ENCODE measurements at places on chromosomes 11 and 22.

DNA sequence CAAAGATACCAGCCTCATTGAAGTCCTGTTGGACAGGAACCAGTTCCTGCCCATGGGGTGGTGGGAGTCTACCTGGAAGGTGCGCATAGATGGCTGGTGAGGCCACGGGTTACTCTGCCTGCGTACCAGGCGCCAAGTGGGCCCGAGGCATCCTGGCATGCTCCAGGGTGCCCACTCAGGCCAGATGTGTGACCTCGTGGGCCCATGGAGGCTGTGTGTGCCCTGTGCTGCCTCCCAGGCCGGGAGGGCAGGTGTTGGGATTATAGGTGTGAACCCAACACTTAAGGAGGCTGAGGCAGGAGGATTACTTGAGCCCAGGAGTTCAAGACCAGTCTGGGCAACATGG, 23.1 kb downstream of the TANGO2 start:
- DNase-seq: no peak

DNA sequence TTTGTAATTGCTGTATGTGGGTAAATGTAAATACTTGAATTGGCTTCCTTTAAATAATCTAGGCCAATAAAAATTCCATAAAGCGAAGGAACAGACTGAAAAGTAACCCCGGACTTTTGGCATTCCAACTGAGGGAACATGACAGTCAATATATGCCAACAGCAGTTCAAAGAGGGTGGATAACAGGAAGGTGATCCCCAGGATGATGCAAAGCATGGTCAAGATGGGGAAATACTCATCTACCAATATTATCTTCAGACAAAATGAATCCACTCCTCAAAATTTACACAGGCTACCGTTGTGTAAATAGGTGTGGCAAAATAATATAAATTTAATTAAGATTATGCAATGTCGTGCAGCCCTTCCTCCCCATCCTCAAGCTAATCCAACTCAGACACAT, 56.9 kb downstream of the BBOX1 start:
- no peak for DNase-seq

DNA sequence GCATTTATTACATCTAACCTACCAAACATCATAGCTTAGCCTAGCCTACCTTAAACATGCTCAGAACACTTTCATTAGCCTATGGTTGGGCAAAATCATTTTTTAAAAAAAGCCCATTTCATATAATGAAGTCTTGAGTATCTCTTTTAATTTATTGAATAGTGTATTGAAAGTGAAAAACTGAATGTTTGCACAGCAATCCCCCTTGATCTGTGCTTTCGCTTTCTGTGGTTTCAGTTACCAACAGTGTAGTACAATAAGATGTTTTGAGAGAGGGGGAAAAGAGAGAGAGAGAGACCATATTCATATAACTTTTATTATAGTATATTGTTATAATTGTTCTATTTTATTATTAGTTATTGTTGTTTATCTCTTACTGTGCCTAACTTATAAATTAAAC, 8.4 kb upstream of the MAP6 start:
- DNase-seq: no peak

GRCh38 chr11:11230802-11231562, 122.1 kb downstream of the CSNK2A3 start:
- peak; percentile 78 for DNase-seq

GRCh38 chr11:17421781-17422180, 33.3 kb upstream of the KCNJ11 start:
- no peak for DNase-seq

- no peak for DNase-seq
Observed at GRCh38 chr11:79344753-79345294, 96.0 kb downstream of the TENM4 start.

- DNase-seq: peak; percentile 67
Observed at GRCh38 chr11:3380706-3381545, 2.0 kb upstream of the ZNF195 start.

- peak; percentile 89 for DNase-seq
Observed at GRCh38 chr11:104164028-104164520, at the start of gene PDGFD. PDGFD (minus strand) TSS chr11:104164147.

- peak; percentile 29 for DNase-seq
Observed at GRCh38 chr11:104333977-104334376, 170.0 kb upstream of the PDGFD start.

GRCh38 chr22:35462498-35463230, 62.7 kb downstream of the MCM5 start:
- no peak for DNase-seq

DNA sequence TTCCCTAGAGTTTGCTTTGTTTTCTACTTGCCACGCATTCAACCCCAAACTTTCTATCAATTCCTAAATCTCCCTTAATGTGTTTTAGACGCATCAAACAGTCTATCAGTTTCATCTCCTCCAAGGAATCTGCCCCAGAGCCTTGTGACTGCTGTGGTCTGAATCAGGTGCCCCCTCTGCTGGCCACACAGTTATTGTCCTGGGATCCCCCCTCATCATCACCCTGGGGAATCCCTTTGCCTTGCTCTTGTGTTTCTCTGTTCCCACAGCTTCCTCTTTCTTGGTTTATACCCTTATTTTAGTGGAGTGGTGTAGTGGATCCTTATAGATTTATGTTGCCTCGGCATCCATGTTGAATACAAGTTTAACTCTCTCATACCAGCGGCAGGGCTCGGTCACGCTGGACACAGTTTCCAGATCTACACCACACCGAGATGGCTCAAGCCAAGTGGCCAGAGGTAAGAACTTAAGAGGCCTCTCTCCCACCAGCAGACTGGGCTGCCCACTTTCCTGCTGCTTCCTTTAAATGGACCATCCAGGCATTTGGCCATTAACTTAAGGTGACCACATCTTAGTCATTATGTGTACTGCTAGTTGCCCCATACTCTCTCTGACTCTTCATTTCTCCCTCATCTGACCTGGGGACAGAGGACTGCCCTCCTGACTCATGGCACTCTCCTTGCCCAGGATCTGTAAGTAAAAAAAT, 8.2 kb downstream of the UPB1 start:
- peak; percentile 78 for DNase-seq

- no peak for DNase-seq
Observed at GRCh38 chr11:15280393-15280792, 165.7 kb downstream of the INSC start.

DNA sequence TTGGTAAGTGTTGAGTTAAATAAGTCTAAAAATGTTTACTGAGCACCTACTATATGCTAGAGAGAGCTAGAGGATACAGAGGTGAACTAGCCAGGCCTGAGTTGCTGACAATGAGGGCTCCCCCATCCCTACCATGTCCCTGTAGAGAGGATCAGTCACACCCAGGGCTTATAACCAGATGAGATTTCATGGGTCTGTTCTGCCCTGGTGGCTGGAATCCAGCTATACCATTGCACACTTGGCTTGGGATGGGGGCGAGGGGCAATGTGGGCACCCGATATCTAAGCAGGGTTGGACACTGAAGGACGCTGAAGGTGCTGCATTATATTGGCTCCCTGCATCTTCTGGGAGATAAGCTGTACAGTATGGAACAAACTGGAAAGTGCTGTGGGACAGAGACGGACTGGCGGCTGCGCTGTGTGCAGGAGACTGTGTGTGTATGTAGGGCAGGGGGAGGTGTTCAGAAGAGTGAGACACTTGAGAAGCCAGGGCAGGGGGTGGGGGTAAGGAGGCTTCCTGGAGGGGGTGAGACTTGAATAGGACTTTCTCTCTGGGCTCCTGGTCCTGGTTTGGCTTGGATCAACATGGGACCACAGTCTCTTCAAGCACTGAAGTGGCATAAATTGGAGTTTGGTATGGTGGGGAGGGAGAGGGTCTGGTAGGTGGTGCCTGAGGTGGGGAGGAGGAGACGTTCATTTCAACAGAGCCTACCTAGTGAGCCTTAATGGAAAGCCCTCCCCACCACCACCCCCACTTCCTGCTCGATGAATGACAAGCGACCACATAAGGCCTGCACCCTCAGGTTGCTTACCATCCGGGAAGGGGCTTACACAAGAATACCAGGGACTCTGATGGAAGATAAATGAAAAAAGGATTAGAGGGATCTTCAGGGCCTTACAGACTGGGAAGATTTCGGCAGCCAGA, 1.8 kb downstream of the CD82 start:
- no peak for DNase-seq

- DNase-seq: peak; percentile 25
Observed at GRCh38 chr11:69912911-69913451, 93.8 kb upstream of the FGF3 start.

- no peak for DNase-seq
Observed at GRCh38 chr22:49011769-49012648, 815.7 kb downstream of the BRD1 start.

GRCh38 chr22:26751217-26751616, 93.8 kb downstream of the MIAT start:
- DNase-seq: peak; percentile 79

- no peak for DNase-seq
Observed at GRCh38 chr22:35505399-35506258, 35.0 kb upstream of the RASD2 start.

DNA sequence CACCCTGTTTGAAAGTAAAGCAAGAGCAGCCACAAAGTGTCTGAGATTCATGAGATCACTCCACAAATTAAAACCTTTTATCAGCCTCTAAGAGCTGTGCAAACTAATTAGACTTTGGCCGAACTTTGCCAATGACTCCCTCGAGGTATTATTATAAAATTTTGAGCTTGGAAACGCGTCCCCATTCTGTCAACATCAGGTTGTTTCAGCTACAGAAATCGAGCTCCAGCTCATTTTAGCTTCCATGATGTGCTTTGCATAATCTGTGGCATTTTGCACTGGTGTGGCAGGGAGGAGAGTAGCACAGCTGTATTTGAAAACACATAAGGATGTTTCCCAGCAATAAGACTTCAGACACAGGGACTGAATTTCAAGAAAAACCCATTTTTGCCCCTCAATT, 872.2 kb downstream of the NTM start:
- no peak for DNase-seq

GRCh38 chr22:42922374-42923191, 65.5 kb upstream of the ARFGAP3 start:
- no peak for DNase-seq

DNA sequence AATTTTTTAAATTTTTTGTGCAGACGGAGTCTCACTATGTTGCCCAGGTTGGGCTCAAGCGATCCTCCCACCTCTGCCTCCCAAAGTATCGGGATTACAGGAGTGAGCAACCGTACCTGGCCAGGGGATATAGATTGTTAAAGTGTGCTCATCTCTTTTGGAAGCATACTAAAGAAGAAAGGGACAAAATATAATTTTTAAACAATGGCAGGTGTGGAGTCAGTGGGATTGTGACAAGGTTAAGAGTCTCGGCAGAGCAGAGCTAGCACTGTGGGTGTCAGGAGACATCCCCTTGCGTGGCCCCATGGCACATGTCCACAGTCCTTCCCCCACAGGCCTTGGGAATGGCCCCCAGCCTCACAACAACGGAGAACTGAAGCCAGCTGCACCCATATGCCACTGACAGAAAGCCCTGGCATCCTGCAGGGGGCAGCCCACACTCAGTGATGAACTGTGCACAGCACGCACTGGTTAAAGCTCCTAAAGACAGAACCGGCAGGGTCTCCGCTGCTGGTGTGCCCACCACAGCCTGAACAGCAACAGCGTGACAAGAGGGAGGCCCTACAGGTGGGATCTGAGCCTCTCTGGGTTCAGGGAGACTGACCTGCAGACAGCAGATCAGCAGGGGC, 29.9 kb downstream of the SERPIND1 start:
- DNase-seq: peak; percentile 71
